ENCODE measurements at places on chromosomes 2 and 18. TPM values are rescaled to one million over a fixed set of nuclear protein-coding genes. Genes with fewer than 3 reads are reported as not detected.

Gene CHN1
- 2.2 TPM for total RNA-seq

Gene HMSD
- total RNA-seq: 2.3 TPM

Gene FLACC1
- 0.32 TPM for total RNA-seq

DNA sequence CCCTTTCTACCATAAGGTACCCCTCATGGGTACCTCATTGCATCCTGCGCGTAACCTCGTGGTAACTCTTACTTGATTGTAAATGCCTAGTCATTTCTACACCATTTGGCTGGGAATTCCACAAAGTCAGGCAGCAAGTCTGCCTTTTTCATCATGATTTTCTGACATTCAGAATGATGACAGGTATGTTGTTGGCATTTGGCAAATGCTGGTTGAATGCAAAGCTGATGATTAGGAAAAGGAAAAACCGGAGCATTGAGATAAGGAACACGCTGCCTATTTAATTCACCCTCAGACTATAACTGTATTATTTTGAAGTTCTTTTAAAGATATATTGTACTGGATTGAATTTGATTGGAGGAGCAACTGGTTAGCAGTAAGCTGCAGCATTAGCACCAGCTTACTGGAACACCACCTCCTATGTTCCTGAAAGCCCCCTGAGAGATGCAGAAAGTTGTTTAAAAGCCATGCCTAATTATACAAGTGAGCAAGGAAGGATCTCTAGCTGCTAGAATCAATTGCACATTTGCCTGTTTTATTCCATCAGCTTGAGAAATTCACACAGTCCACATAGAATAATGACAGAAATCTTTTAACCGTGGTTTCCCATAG is 520.1 kb downstream of the LRP1B start:
- H3K27me3 ChIP-seq: no peaks in the 10 kb centered on the region
- H3K36me3 ChIP-seq: no peaks in the 10 kb centered on the region

- H3K27ac ChIP-seq: no peak overlapping the region
- DNase-seq: no peak
- no peaks in the 10 kb centered on the region for H3K27me3 ChIP-seq
- H3K36me3 ChIP-seq: no peaks in the 10 kb centered on the region
- H3K4me1 ChIP-seq: no peaks in the 10 kb centered on the region
Measured at GRCh38 chr18:68533641-68534040, 181.3 kb downstream of the TMX3 start.

DNA sequence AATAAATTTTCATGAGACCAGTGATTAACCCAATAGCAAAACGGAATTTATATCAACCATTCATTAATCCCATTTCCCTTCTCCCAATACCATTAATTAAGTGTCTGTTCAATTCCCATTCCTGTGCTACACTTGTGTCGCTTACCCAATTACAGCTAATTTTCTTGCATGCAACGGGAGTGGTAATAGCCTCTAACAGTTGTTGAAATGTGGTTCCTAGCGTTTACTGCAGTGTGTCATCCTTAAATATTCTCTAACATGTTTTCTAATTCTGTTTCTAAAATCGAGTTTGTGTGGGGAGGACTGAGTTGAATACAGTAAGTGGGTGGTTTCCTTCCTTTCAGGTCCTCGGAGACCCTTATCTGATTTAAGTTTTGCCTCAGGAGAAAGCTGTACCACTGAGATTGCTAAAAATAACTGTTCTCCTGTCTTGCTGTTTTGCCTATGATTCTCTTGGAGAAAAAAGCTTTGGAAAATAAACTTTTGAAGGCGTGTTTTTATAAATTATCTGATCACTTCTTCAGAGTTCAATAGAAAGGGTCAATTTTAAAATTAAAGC is 59.3 kb upstream of the LRRTM1 start:
- no peaks in the 10 kb centered on the region for H3K27me3 ChIP-seq
- no peak overlapping the region for H3K27ac ChIP-seq
- DNase-seq: no peak
- no peak overlapping the region for H3K4me3 ChIP-seq

- no peaks in the 10 kb centered on the region for H3K36me3 ChIP-seq
- DNase-seq: no peak
- H3K4me3 ChIP-seq: no peak overlapping the region
- no peaks in the 10 kb centered on the region for H3K27me3 ChIP-seq
- no peak overlapping the region for H3K27ac ChIP-seq
Measured at GRCh38 chr18:61553045-61553659, 219.9 kb downstream of the CDH20 start.

- peak overlapping the region; percentile 94 for H3K4me3 ChIP-seq
- H3K4me1 ChIP-seq: peaks cover 10% of the 10 kb centered on the region
- H3K27ac ChIP-seq: peak overlapping the region; percentile 76
- no peak for DNase-seq
- H3K27me3 ChIP-seq: no peaks in the 10 kb centered on the region
Measured at GRCh38 chr2:69828938-69829255, 563 bp upstream of the GMCL1 start.

GRCh38 chr2:127580167-127581049 is 44.9 kb downstream of the MYO7B start:
- no peaks in the 10 kb centered on the region for H3K27me3 ChIP-seq
- no peak overlapping the region for H3K4me3 ChIP-seq
- DNase-seq: no peak
- H3K27ac ChIP-seq: no peak overlapping the region
- no peaks in the 10 kb centered on the region for H3K4me1 ChIP-seq
